NCI-H524 (cell line): ENCODE measurements at places on chromosomes 5 and 9.

- DNase-seq, result peak; percentile 21
Observed at GRCh38 chr9:27408482-27408881, 111.5 kb upstream of the EQTN start.

GRCh38 chr5:68547622-68548021 lies 332.1 kb downstream of the PIK3R1 start:
- no peak for DNase-seq

GRCh38 chr5:157714596-157714864 lies 16.7 kb upstream of the THG1L start:
- no peak for DNase-seq

- no peak for DNase-seq
Observed at GRCh38 chr9:102506406-102506805, 488.7 kb upstream of the CYLC2 start.

DNA sequence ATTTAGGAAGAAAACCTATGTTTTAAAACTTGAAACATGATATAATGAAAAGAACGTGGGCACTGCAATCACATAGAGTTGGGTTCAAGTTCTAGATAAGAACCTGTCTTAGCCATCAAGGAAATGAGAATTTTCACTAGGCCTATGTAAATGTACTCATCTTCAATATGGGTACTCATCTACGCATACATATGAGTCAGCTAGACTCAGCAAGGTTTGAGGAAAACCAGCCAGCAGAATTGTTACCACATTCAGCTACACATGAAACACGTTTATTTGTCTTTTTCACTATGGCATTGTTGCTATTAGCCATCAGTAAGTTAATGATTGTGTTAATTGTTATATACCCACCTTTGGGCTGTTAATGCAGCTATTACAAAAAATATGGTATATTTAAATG lies 146.3 kb downstream of the CHSY3 start:
- DNase-seq, result no peak

GRCh38 chr9:121494192-121494591 lies 5.5 kb downstream of the GGTA1 start:
- no peak for DNase-seq

DNA sequence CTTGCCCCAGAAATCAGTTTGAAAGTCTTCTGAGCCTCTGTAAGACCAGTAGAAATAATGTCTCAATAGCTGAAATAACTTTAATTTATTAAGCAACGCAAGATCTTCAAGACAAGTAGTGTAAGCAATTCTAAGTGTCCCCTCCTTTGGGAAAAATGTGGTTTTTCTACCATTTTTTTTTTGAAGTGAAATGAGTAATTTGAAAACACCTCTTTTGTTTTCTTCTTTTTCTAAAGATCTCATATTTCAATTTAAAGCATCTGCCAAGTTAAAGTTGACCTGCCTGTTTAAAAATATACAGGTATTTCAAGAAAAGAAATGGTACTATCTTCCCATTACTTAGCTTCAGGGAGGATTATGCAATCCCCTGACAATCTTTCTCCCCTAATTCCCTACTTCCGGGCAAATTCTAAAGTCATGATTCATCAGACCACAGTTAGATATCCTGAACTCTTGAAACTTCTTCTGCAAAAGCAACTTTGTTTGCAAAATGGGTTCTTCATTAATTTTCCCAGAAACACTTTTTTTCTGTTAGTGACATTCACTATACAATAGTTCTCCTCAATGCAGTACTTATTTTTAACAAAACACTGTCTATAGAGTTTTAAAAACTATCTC lies 7.8 kb upstream of the ANXA1 start:
- no peak for DNase-seq

DNA sequence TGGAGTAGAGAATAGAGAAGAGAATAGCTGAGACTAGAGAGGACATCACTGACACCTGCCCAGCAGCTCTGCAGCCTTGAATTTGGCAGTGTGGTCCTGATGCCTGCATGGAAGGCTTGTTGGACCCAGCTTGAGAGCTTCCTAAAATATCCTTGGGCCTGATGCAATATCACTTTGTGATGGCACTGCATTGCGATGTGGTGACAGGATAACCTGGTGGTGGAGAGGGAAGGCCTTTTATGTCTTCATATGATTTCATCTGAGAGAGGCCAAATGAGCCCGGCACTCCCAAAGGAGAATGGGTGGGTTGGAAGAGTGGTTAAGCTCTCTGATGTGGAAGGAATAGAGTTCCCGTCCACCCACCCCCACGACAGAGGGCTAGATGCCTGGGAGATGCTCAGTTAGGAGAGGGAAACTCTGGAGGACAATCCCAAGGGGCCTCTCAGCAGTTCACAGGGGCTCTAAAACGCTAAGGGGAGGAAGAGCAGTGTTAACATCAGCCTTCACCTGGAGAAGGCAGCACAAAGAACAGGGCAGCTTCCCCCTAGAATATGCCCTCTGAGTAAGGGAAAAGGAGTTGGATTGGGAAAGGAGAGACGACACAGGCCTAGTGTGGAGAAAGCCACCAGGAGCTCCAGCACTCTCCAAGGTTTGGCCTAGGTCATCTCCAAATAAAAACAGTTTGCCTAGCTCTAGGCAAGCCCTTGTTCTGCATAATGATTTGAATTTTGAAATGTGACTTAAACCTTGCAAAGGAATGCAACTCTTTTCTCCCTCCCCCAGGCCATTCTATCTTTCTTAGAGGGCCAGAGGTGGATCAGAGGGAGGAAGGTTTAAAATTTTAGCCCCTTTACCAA lies 99.8 kb upstream of the SSBP2 start:
- peak; percentile 22 for DNase-seq

GRCh38 chr5:20287640-20288039 lies 299.6 kb upstream of the CDH18 start:
- DNase-seq, result no peak

- DNase-seq, result no peak
Observed at GRCh38 chr5:31113666-31114350, 79.7 kb upstream of the CDH6 start.

DNA sequence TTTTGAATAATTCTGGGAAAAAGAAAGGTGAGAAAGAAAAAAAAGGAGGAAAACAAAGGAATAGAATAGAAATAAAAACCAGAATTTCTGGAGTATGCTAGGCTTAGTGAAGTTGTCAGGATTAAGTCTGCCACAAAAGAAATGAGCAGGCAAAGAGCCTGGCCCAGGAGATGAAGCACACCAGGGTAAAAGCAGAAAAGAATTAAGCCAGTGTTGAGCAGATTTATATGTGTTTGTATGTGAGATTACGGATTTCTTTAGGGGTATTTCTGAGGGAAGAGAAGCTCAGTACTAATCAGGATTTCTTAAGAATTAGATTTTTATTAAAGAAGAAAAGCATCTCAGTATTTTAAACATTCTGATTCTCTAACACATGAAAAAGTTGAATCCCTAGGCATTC lies 74.5 kb downstream of the MRPS27 start:
- DNase-seq, result no peak

DNA sequence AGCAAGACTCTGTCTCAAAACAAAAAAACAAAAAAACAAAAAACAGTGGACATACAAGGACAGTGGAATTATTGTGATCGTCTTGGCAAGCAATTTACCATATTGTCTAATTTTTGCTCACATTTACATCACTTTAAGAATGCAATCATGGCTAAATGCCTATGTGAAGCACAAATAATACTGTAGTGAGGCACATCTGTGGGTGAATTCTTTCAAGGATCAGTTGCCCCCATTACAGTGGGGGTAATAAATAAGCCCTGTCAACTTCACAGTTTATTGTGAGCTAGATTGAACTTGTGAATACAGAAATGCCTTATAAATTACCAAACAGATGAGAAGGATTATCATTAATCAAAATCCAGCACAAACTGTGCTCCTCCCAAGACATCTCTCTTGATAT lies 150.2 kb upstream of the PAPPA start:
- DNase-seq, result no peak

DNA sequence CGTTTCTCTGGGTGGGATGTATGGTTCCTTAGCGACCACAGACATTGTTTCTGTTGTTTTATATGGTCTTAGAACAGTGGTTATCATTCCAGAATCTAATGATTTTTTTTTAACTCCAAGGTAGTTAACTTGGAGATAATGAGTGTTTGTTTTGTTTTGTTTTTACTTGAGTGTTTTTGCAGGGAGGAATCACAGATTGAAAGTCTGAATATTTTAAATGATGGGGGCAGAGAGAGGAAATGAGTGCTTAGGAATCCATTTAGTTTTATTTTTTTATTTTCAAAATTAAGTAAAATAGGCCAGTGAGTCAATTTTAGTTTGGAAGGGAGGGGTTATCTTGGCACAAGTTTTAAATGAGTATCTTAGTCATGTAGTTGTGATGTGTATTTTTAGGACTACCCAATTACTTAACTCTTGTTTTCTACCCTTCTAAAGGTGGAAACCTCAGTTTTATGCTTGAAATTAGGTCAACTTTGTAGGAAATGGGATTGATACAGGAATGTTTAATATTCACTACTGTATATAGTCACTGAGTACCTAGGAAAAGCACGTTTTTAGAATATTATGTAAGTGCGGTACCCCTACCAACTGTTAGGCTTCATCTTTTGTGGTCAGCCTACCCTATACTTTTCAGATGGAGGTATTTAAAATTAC lies 2.0 kb downstream of the UBE2R2 start:
- DNase-seq, result no peak

DNA sequence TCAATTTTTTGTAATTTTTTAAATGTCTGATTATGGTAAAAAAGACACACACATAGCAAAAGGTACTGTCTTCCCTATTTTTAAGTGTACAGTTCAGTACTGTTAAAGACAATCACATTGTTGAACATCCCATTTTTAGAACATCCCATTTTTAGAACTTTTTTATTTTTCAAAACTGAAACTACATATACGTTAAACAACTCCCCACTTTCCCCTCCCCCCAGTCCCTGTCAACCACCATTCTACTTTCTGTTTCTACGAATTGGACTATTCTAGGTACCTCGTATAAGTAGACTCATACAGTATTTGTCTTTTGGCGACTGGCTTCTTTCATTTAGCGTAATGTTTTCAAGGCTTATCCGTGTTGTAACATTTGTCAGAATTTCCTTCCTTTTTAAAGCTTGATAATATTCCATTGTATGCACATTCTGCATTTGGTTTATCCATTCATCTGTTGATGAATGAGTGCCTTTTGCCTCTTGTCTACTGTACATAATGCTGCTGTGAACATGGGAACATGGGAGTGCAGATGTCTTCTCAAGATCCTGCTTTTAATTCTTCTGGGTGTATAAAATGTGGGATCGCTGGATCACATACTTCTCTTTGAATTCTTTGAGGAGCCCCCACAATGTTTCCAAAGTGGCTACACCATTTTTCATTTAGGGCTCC lies 154.0 kb downstream of the PIK3R1 start:
- DNase-seq, result no peak

DNA sequence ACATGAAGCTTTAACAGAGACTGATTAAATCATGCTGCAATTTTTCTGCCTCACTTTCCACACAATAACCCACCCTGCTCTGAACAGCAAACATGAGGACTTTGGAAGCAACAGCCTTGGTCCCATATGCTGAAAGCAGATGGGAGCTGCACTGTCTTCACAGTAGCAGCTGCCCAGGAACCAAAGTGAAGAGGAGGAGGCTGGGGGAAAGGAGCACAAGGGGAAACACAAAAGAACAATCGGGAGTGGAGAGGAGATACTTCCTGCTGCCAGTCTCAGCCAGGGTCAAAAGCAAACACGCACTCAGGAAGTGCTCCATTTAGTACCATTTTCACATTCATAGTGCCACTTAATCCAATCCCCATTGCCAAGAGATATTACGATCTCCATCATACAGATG lies 183.3 kb upstream of the PUM3 start:
- DNase-seq, result peak; percentile 74

DNA sequence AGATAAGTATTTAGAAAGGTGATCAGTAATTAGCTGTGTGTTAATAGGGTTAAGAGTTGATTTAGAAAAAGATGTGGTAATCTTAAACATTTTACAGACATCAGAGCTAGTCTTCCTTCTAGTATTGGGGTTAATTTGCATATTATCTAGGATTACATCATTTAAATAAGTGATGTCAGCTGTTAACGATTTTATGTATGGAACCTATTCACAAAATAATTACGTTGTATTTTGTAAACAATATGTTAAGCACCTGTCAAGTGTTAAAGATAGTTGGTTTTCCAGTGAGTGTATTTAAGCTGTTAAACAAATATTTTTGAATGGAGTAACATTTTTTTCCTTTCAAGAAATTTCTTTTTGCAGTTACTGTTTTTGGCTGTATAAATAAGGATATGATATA lies 2.2 kb downstream of the DCP2 start:
- DNase-seq, result no peak

DNA sequence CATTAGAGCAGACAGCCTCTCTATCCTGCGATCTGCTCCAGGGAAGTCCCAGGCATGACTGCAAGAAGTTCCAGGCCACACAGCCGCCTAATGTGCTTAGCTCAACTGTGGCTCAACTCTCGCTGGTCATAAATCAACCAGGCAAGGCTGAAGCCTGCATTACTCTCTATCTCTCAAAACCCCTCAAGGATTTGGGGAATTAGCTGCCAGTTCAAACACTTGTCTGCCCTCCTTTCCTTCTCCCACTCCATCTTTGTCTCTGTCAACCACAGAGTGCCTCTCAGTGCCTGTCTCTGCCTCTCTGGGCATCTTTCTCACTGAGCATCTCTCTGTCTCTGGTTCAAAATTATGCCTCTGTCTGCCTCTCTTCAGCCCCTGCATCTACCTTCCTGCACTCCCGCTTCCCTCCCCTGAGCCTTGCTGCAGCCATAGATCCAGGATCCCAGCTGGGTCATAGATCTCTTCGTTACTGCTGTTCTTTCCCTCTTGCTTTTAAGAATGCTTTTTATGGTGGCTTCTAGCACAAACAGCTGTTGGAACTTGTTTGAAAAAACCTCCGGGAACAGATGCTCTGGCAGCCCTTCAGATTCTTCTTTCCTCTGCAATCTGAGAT lies 27.9 kb upstream of the GALNT10 start:
- peak; percentile 79 for DNase-seq

- no peak for DNase-seq
Observed at GRCh38 chr9:69279084-69279731, 45.8 kb upstream of the ENTREP1 start.

DNA sequence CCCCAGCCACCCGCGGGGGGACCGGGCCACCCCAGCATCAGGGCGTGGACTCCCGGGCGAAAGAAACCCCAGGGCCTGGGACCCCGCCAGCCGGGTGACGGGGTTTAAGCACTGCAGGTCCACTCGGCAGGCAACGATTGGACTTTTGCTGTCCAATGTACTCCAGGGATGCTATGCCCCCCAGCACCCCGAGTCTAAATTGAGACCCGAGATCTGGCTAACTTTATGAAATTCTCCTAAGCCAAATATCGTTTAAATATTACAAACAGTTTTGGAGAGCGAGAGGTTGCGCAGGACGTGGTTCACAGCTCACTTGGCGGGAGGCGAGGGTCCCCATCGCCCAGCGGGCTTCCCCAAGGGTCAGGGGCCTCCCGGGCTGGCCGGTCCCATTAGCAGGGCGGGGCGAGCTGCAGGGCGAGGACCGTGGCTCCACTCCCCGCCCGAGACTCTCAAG lies 384 bp upstream of the MRPS2 start:
- no peak for DNase-seq

DNA sequence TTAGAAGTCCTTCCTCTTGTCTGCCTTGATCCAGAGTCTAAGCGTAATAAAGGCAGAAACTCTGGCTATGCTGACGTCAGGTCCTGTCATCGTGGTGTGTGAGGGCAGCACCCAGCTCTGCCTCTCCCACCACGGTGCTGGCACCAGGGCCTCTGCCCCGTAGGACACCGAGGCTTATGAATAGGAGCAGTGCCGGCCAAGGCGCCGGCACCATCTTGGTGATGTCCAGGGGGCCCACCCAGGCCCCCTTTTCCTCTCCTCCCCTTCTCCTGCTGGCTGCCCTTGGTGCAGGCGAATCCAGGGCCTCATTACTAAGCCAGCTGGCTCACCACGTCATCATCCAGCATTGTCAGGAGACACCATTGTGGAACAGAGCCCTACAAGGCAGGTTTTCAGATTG lies 252.3 kb downstream of the FANCC start:
- DNase-seq, result no peak
